T-helper 22 cell (primary cell): ENCODE measurements at places on chromosomes 12 and 14.
A peak's percentile ranks its signal among the peaks of the same experiment; 100 is the strongest.

DNA sequence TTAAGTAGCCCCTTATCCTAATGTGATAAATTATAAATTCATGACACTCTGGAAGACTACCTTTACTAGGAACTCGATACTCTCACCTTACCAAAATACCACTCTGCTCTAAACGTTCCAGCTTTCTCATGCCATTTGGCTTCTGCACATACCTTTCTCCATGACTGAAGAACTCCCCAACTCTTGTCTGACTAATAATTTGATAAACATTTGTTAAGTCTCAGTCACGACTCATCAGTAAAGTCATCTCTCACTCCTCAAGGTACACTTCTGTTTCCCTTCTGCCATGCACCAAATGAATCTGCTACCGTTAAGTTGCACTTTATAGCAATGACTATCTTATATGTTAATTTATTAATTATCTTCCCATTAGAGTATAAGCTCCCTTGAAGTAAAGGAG is 498.3 kb upstream of the NOVA1 start:
- DNase-seq, result no peak

DNA sequence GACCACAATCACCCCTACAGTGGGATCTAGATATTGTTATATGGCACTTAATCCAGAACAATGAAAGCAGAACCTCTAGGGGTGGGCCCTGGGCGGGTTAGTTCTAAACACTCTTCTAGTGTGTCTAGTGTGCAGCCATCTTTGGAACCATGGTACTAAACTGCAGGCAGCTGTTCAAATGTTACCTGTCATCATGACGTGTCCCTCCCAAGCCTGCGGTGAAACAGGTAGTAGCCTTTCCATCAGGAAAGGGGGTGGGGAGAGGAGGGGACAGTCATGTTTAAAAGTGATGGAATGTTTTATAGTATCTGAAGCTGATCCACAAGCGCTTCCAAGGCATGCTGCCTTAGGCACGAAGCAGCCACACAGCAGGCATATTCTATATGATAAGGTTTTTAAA is 122.6 kb upstream of the SLC35F4 start:
- DNase-seq, result no peak

DNA sequence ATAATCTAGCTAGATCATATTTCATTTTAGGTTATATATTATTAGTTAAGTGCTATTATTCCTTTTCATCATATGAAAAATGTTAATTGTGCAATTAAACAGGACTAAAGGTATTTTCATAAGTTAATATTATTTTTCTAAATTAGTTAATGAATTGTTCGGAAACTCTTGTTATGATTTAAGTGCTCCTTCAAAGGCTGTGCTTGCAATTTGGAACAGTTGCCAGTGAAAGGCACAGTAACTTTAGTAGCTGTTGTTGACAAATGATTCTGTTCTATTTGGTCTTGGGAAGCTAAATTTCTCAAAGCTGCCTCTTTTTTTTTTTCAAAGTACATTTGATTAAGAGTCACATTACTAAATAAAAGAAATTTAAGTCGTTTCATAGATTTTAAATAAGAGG is 40.7 kb downstream of the PTPRQ start:
- no peak for DNase-seq

GRCh38 chr12:45833401-45833800 is 103.9 kb downstream of the ARID2 start:
- no peak for DNase-seq

- no peak for DNase-seq
These were observed 73.9 kb downstream of the SLC2A13 start for GRCh38 chr12:40031965-40032364.

DNA sequence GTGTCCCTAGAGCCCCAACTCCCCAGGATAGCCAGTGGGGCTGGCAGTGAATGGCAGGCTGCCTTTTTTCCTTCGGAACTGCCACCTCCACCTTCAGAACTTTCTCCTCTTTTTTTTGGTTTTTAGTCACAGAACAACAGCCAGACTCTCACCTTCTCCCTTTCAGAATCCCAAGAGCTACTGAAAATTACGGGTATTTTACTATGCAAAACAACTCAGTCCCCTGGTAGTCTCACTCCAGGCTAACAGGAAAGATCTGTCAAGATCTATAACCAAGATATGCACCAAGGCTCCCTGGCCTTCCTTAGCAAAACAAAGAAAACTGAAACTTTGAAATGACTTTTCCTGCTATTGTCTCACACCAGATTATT is 12.5 kb downstream of the PLEKHG6 start:
- no peak for DNase-seq

DNA sequence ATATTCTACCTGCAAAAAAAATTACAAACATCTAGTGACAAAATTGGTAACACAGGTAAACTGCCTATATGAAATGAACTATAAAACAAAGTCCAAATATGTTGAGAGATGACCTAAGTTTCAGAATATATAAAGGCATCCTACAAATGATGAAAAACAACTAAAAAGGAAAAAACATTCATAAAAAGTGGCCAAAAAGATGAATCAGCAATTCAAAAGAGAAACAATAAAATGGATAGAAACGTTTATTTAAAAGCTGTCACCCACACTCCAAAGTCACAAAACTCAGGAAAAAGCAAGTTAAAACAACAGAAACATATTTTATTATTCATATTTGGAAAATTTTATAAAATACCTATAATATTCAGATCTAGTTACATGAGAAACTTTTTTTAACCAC is 106.5 kb upstream of the DCN start:
- DNase-seq, result no peak

DNA sequence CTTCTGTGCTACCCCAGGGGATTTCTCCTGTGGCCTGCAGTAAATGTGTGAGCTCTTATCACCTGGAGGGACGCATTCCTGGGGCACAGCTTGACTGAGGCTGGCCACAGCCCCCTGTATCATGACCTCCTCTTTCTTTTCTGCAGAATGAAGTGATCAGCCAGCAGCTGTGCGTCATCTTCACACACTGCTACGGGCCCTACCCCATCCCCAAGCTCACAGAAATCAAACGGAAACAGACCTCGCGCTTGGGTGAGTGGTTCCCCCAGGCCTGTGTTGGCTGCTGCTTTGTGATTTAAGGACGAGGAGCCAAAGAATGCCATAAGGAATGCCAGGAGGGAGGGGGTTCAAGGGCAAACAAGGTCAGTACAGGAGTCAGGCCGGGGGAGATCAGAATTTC is 50.5 kb upstream of the PWP1 start:
- no peak for DNase-seq

GRCh38 chr12:44159216-44159615 is 323.3 kb downstream of the TMEM117 start:
- no peak for DNase-seq

DNA sequence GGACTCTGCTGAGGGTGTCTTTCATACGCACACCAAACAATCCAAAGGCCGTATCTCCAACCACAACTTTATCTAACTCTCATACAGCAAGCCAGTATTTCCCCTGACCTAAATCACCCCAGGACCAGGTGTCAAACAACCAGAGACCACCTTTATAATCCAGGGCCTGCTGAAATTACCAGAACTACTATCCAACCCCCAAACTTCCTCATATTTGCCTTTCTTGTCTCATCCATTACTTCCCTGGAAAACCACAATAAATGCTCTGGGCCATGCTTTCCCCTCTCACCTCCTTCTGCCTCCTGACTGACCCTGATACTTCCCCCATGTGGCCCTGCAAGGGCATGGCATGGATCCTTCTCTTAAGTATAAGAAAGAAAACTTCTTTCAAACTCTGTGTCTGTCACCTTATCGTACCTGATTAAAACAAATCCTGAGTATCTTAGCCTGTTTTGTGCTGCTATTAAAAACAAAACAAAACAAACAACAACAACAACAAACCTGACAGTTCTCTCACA is 44.7 kb upstream of the CRACR2A start:
- DNase-seq, result no peak

GRCh38 chr12:22982635-22983034 is 357.7 kb downstream of the ETNK1 start:
- DNase-seq, result no peak

- DNase-seq, result peak; percentile 21
These were observed 818 bp upstream of the SUOX start for GRCh38 chr12:55996201-55996714.

DNA sequence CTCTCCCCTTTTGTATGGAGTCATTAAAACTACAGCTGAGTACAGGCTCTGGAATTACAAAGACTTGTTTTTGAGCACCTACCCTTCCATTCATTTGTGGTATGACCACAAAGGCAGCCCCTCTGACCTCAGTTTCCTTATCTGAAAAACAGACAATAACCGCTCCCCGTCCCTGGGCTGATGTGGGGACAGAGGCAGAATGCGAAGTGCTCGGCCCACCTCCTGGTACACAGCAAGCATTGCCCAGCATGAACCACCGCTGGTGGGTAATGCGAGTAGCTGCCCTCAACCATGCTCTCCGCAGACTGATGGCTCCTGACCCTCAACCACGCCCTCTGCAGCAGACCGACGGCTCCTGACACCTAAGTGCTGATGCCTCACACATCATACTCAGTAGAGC is 22.4 kb downstream of the P2RX2 start:
- no peak for DNase-seq
